ENCODE measurements at places on chromosomes 12 and 14. TPM values are rescaled to one million over a fixed set of nuclear protein-coding genes. Genes with fewer than 3 reads are reported as not detected.

DNA sequence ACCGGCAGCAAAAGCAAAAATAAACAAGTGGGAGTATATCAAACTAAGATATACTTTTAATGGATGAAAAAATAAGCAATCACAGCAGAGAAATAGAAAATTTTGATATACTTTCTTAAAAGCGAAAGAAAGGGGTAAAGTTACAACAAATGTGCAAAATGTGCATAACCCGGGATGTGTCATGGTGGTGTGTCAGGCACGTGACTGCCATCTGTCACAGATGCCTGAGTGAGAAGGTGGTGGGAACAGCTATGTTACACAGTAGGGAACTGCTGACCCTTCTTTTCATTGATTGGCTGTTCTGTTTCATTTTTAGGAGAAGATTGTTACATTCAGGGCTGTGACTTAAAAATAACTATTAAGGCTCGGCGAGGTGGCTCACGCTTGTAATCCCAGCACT, 168.1 kb upstream of the PELI2 start:
- no peak for DNase-seq

GRCh38 chr12:9740106-9740750, 7.3 kb upstream of the CLECL1 start:
- no peak for DNase-seq

FGF23 gene
- 0.25 TPM for total RNA-seq

- peak; percentile 40 for DNase-seq
Measured at GRCh38 chr12:12685305-12685704, 10.7 kb downstream of the GPR19 start.

- no peak for DNase-seq
Measured at GRCh38 chr14:99670361-99671234, 13.5 kb upstream of the CYP46A1 start.

DNA sequence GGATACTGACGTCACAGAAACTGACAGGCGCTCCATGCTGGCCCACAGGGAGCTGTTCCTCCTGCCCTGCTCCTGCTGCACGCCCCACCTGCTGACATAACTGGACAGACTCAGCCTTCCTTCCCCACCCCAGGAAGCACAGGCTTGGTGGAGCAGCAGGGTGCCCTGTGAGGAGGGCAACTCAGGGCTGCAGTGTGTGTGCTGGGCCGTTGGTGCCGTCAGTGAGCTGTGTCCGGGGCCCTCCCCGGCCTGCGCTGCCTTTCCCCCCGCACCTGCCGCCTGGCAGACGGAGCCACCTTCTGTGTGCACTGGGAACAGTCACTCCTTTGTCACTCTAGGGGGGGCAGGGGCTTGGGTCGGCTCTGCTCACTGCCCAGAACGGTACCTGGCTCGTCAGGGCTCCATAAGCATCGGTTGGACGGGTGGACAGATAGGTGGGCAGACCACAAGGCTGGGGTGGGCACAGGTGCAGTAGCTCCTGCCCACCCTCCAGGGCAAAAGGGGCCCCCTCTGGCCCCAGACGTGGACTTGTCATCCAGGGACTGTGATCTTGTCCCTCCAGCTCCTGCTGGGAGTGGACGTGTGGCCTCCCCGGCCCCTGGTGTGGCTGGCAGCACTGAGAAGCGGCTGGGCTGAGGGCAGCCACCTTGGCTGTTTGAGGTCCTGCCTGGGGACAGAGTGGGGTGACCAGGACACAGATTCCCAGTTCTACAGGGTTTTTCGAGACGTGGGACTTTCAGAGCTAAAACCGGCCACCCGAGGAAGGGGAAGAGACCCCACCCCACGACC, 32.8 kb downstream of the FBRSL1 start:
- DNase-seq, result no peak

GRCh38 chr12:112705037-112705632, 86.4 kb upstream of the RPH3A start:
- DNase-seq, result no peak

GRCh38 chr14:41374092-41374491, 232.6 kb upstream of the LRFN5 start:
- DNase-seq, result no peak

DNA sequence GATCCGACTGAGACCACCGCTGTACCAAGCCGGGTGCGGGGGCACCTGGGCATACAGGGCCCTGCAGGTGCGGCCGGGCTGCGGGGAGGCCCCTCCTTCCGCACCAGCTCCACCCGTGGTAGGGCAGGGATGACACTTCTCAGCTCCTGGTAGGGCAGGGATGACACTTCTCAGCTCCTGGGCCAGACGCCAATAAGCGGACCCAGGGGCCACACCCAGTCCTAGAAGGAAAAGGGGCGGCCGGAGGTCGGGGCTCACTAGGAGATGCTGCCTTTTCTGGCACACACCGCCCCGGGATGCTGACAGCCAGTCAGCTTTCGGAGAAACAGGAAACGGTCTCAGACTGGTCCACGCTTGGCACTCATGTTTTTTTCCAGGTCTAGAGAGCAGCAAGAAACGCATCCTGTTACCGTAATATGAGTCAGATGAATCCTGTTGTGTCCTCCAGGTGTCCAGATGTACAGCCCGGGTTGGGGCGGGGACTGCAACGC, 34.8 kb downstream of the NFKBIA start:
- DNase-seq, result no peak

ENDOU gene
- total RNA-seq, result not detected

GRCh38 chr12:52836042-52836466, 1.9 kb upstream of the KRT79 start:
- no peak for DNase-seq

Measured in neural crest cell (in vitro differentiated cells).